ENCODE measurements at places on chromosomes 1 and 21. TPM values are rescaled to one million over a fixed set of nuclear protein-coding genes. Genes with fewer than 3 reads are reported as not detected.

The CFAP74 gene
- not detected for total RNA-seq

The DCST2 gene
- 0.26 TPM for total RNA-seq

- DNase-seq, result peak; percentile 32
Measured at GRCh38 chr1:69567652-69568420, at the start of gene LRRC7. Gene LRRC7 (plus strand): TSS chr1:69567922. CDS start chr1:69568640, 718 bp downstream.

- DNase-seq, result peak; percentile 50
Measured at GRCh38 chr1:147273409-147274336, 31.2 kb downstream of the CHD1L start.

Measured in Caco-2 (cell line).